ENCODE measurements at places on chromosomes 6 and 20.

- DNase-seq: no peak
Observed at GRCh38 chr6:24838994-24839393, 40.3 kb upstream of the ARMH2 start.

- no peak for DNase-seq
Observed at GRCh38 chr6:167290786-167291622, at the start of gene UNC93A. UNC93A (plus strand) TSS chr6:167291315; CDS start chr6:167291490, 175 bp downstream.

GRCh38 chr6:11701573-11701972 lies 77.0 kb downstream of the ADTRP start:
- DNase-seq: no peak

DNA sequence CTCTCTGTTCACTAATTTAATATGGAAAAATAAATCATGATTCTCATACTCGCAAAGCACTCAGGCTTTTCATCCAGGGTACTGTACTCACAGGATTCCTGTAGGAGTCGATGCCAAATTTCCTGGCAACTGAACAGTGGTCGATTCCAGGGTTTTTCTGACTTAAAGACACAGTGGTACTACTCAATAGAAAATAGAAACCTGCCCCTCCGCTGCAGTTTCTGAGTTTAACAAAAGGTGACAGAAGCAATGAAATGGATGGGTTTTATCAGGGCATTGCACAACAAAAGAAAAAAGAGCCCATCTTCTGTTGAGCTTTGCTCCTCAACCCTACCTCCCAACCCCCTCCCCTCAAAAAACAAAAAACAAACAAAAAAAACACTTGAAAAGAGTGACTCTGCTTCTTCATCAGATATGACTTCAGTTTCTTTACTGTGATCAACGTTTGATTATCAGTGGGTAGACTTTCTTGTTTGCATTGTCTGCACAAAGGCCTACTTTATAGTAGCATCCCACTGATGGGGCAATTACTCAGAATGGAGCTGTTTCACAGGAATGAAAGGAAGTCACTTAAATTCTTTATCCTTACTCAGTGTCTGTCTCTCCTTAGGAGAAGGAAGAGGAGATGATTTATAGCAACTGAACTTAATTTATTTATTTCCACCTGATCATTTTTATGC lies 96.2 kb upstream of the FOXO3 start:
- DNase-seq: no peak

- no peak for DNase-seq
Observed at GRCh38 chr6:125377621-125378020, 75.9 kb upstream of the HDDC2 start.

DNA sequence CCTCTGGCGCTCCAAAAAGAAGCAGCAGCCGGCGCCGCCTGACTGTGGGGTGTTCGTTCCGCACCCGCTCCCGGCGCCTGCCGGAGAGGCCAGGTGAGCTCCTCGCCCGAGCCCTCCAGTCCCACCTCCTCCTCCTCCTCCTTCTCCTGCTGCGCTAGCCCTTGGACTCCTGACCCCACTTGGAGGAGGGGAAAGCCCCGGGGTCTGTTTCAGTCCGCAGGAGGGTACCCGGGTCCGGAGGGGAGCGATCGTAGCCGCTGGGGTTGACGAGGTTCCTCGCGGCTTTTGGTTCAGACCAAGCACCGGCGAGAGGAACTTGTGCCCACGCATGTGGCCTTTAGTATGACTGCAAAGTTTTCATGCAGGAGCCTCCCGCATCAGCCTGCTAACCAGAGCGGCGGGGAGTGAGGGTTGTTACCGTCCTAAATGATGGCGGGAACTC lies 493 bp downstream of the CRYBG1 start:
- DNase-seq: no peak

GRCh38 chr6:81896525-81897503 lies 144.3 kb upstream of the TENT5A start:
- no peak for DNase-seq

DNA sequence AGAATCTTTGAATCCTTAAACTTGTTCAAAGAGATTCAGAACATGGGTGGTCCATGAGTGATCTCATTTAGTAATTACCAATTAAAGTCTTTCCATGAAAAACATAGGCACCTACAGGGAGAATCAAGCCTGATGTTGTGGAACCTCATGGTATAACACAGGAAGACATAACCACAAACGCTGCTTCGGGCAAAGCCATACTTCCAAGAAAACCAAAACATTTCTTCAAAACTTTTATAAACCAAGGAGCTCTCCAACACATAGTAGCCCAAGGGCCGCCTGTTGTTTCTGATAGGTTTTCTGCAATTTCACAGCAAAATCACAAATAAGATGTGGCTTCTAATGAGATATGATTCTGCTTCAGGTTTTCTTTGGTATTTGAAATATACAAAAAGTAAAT lies 2.5 kb downstream of the CHD6 start:
- DNase-seq: no peak

GRCh38 chr6:143119260-143119659 lies 58.6 kb downstream of the AIG1 start:
- DNase-seq: no peak

DNA sequence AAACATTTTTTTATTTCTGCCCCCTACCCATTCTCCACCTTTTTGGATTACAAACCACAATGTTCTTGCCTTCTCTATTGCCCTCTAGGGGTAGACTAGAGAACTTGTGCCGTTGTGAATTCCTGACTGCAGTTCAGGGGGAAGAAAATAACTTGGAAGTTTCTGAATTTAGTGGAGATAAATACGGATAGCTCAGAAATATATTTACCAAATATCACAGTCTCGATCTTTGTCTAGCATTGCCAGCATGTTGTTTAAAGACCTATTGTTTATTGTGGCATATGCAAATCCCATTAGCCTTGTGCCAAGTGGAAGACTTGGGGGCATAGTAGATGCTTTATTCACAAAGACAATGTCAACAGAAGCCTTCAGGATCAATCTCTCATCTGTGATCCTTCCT lies 154.1 kb upstream of the MMS22L start:
- DNase-seq: no peak

GRCh38 chr6:108565091-108565766 lies 4.5 kb downstream of the FOXO3 start:
- no peak for DNase-seq

DNA sequence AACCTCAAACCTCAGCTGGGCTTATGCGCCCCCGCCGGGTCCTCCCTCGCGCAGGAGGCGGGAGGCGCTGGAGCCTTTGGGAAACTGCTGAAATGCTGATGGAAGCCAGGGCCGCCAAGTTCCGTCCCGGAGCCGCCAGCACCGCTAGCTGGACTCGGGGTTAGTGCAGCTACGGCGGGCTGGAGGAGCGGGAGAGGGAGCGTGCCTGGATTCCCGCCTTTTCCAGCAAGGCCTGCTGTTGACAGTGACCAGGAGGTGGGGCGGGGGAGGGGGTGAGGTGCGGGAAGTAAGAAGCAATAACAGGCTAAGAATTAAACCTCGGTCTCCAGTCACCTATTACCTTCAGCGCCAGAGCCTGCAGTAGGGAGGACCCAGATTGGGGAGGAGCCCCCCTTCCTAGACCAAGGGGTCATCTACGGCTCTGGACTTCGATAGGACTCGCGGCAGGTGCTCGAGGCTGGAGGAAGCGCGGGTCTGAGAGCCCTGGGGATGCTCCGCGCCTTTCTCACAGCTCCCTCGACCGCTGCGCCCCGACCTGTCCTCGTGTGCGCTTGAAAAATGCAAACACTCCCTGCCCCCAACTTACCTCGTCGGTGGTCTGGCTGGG lies 20.5 kb downstream of the COL9A1 start:
- DNase-seq: no peak

DNA sequence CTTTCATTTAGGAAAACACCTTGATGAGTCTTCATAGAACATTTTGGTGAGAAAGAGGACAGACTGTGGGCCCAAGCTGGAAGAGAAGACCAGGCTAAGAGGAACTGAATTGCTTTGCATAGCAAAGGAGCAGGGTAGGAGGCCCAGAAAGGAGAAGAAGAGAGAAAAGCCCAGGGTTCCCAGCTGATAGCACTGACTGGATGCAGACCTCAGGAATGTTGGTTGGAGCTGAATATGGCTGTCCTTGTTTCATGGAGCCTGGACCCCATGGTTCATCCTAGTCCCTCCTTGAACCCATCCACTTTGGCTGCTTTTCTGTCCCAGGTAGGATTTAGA lies 18.0 kb upstream of the ZFAND3 start:
- no peak for DNase-seq

DNA sequence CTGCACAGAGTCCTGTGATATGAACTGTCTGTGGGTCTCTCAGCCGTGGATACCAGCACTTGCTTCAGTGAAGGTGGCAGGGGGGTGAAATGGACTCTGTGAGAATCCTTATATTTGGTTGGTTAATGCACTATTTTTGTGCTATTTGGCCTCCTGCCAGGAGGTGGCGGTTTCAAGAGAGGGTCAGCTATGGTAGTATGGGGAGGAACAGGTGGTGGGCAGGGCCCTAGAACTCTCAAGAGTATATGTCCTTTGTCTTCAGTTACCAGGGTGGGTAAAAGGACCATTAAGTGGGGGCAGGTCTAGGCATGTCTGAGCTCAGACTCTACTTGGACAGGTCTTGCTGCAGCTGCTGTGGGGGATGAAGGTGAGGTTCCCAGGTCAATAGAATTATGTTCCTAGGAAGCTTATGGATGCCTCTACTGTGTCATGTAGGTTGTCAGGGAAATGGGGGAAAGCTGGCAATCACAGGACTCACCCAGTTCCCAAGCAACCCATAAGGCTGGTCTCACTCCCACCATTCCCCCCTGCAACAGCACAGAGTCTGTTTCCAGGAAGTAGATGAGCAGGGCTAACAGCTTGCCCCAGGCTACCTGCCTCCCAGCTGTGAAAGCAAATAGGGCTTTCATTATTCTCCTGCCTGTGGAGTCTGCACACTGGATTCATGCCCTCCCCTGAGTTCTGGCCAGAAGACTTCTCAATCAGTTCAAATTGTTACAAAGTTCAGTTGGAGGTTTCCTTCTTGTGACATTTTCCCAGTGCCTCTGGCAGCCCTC lies 56.8 kb upstream of the PHIP start:
- no peak for DNase-seq

DNA sequence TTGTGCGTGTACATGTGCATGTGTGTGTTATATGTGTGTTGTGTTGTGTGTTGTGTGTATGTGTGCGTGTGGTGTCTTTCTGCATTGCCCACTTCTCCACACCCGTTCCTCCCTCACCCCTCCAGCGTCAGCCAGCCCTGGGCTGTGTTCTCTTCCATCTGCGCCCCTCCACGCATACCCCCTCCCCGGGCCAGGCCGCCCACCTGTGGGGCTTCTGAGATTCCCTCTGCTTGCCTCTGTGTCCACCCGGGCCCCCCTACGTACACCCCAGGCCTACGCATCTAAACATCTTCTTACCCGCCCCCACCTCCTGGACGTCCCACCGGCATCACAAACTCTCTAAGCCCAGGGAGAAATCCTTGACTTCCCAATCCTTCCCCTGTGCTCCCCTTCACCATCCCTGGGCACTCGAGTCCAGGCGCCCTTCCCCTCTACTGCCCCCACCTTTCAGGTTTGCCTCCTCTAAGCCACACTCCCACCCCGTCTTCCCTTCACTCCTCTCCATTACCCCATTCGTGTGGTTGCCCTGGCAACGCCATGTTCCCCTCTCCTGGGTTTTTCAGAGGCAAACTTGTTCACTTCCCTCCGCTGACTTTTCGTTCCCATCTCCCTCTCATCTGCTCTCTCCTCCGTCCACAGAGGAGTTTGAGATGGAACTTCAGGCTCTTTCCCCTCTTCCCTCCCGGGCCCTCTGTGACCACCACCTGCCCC lies 81.7 kb upstream of the NNAT start:
- DNase-seq: no peak

- DNase-seq: no peak
Observed at GRCh38 chr20:44113618-44114376, 73.2 kb downstream of the JPH2 start.

- no peak for DNase-seq
Observed at GRCh38 chr6:9517806-9518205, 897.1 kb downstream of the TFAP2A start.

- DNase-seq: no peak
Observed at GRCh38 chr20:13790708-13791107, 5.9 kb downstream of the NDUFAF5 start.

GRCh38 chr6:106286746-106287145 lies 38.8 kb downstream of the ATG5 start:
- DNase-seq: no peak

- DNase-seq: no peak
Observed at GRCh38 chr20:7499201-7499600, 441.1 kb downstream of the HAO1 start.

DNA sequence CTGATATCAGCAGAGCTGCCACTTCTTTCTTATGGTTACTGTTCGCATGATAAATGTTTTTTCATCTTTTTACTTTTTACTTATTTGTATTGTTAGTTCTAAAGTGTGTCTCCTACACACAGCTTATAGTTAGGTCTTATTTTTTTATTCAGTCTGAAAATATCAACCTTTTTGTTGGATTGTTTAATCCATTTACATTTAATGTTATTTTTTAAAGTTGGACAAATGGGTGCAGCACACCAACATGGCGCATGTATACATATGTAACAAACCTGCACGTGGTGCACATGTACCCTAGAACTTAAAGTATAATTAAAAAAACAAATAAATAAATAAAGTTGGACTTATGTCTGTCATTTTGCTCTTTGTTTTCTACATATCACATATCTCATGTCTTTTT lies 40.3 kb upstream of the FOXC1 start:
- no peak for DNase-seq

GRCh38 chr20:15945289-15945688 lies 628.0 kb downstream of the KIF16B start:
- no peak for DNase-seq

- DNase-seq: no peak
Observed at GRCh38 chr6:56532766-56533551, 109.7 kb downstream of the DST start.

- DNase-seq: no peak
Observed at GRCh38 chr20:60108397-60108796, 150.2 kb downstream of the CDH26 start.

GRCh38 chr20:33568378-33568777 lies 78.5 kb downstream of the CBFA2T2 start:
- DNase-seq: peak; percentile 20

GRCh38 chr6:141475259-141475658 lies 657.5 kb upstream of the GJE1 start:
- no peak for DNase-seq

DNA sequence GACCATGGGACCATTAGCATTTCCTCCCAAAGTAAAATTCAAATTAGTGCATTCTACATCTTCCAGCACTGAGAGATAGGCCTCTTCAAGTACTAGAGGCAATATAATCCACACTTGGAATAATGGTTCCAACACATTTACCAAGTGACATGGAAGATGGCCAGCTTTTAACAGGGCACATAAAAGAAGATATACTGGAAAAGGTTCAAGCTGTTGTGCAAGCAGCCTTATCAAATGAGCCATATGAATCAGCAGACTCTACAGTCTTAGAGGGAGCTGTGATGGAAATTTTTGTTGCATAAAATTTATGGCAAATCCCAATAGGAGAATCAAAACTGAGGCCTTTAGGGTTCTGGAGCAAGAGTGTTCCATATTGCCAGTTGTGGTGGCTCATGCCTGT lies 526.6 kb upstream of the IRAK1BP1 start:
- no peak for DNase-seq

- no peak for DNase-seq
Observed at GRCh38 chr6:155530219-155530834, 74.7 kb upstream of the NOX3 start.

DNA sequence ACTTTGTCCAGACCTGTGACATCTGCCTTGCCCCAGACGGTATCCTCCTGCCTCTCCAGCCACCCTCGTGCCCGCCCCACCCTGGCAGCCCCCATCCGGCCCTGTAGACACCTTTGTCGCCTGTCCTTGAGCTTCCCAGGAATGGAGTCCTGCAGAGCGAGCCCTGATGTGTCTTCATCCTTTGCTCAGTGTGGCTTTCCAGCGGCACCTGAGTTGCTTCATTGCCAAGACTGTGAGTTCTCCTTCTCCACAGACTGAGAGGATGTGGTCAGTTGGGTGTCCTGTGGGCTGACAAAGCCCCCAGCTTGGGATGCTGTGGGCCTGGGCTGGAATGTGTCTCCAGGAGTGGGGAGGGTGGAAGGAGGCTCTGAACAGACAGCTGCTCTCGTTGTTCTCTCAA lies 1.7 kb upstream of the CST4 start:
- no peak for DNase-seq
